ENCODE measurements at places on chromosomes 1 and 21.

DNA sequence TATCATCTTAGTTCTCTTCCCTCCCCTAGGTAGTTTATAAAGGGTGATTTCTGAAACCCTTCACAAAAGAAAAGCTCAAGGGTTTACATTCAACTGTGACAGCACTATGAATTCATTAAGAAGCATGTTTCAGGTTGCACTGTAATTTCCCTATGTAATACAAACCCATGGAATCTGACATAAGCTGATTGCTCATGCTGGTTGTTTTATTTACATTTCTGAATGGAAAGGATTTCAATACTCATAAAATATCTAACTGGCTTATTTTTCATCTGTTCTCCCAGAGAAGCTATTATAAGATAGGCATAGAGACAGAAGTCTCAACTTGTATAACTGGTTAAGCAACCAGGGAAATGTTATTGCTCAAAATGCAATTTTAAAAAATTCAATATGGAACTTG lies 20.5 kb downstream of the WNT2B start:
- DNase-seq = no peak

DNA sequence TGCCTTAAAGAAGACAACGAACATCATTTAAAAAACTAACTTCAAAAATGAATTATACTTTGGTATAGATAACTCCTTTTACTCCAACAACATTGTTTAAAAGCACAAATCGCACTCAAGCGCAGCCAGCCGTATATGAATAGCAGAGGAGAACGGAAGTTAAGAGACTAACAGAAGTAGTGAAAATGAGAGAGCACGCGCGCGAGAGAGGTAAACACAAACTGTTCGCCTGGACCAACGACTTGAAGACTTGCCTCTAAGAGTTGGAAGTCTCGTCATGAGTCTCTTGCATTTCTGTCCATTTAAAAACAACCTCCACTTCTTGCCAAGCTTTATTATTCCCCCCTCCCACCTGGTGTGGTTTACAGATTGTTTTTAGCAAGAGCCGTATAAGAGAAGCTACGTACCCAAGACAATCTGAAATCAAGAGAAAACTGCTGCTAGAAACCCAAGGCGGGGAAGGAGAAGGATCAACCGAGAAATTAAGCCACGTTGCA lies 479 bp downstream of the SELENOF start:
- DNase-seq = no peak

DNA sequence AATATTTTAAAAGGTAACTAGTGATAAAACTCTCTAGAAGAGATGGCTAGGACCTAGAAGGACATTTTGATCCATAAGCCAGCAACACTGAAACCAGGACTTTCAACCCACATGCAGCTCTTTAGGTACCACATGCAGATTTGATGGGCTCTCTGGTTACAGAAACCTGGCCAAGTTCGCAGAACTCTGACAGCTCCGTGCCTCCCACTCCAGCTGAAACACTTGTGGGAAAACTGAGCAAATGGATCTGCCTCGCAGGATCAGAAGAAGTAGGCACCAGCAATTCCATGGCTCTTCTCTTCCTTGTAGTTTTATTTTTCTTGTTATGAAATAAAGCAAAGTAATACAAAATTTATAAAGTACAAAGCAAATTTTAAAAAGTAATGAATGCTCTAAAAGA lies 58.5 kb downstream of the ST6GALNAC5 start:
- DNase-seq = no peak

- no peak for DNase-seq
Observed at GRCh38 chr1:185365951-185366350, 48.9 kb upstream of the IVNS1ABP start.

- DNase-seq = no peak
Observed at GRCh38 chr1:13960375-13960987, 260.5 kb downstream of the PRDM2 start.

GRCh38 chr1:76240316-76240715 lies 165.8 kb downstream of the ST6GALNAC3 start:
- DNase-seq = no peak

DNA sequence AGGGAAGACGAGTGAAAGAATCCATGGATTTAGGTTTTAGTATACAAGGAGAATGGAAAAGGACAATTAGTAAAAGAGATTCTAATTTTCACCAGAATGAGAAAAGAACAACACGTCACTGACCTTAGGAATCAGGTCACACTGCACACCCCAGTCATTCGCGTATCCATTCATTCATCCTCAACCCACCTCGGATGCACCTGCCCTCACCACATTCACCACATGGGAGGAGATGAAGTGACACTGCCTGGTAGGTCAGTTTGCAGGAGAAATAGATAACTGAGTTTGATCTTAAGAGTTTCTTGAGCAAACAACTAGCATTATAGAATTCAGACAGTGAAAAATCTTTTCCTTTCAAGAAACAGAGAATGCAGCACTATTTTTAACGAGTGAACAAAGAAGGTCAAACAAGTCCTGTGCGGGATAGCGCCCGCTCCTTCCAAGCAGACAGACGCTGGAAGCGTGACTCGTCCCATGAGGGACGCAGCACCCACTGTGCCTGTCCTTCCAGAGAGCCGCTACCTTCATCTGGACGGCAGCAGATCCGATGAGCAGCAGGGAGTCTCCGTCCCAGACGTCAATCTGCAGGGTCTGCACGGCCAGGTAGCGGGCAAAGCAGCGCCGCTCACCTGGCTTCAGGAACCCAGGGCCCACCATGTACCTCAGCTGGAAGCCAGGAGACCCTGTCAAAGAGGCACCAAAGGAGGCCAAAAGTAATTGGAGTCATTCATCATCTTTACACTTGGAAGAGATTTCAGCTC lies 101.7 kb downstream of the NPHP4 start:
- no peak for DNase-seq

DNA sequence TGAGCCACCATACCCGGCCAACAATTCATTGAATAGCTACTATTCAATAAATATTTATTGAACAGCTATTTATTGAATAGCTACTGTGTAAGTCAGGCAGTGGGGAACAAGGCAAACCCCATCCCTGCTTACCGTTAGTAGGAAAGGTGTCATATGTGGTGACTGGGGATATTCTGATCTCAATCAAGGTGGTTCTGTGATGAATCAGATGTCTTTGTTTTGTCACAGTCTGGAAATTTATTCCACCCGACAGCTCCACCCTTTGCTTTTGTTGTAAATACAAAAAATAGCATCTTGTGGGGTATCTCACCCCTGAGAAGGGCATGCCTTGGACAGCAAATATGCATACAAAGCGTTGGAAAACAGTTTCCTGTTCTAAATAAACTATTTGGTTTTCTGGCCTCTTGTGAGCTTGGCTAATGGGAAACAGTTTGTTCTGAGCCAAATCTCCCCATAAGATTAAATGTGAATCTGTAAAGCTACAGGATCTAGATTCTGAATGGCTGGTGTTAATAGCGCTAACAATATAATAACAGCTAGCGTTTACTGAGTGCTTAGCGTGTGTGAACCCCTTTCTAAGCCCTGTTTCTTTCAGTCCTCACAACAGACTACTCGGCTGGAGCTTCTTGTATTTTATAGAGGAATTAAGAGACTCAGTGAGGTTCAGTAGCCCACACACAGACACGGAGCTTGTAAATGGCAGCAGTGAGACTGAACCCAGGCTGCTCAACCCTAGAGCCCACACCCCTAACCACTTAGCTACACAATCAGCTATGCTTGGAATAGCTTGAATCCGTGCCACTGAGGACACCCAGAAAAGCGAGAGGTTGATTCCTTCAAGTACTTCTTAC lies 5.5 kb downstream of the PDPN start:
- DNase-seq = no peak

DNA sequence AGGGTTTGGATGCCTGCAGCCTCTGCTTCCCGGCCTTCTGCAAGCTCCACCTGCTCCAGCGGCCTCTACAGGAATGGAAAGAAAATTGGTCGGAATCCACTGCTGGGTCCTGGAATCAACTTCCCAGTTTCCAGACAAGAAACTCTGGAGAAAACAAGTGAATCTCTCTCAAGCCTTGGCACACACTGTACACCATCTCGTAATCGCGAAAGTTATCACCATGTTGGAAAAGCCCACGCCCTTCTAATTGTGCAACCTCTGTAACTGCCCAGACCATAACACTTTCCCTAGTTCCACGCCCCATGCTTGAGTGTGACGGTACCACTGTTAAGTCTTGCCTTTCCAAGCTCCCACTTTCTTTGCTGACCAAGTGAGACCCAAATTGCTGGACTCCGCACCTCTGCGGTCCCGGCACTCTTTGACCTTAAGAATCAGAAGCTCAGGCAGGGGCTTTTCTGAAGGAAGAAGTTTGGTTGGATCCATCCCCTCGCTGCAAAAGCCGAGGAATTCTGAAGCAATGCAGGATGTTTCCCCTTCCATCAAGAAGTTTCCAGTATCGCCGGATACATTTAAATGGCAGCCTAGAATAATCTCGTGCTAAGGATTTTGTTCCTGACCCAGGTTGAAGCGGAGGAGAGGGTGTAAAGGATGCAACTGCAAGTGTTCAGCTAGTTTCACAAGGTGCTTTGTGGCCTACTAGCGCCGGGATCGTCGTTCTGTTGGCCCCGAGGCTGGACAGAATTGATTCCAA lies 6.2 kb downstream of the NR5A2 start:
- no peak for DNase-seq

GRCh38 chr1:154859786-154860155 lies 10.3 kb downstream of the KCNN3 start:
- DNase-seq = no peak

GRCh38 chr1:67169932-67170331 lies 3.7 kb downstream of the IL23R start:
- no peak for DNase-seq

- peak; percentile 11 for DNase-seq
Observed at GRCh38 chr1:204837440-204838084, 33.1 kb upstream of the NFASC start.

- no peak for DNase-seq
Observed at GRCh38 chr21:25536752-25537151, 70.5 kb downstream of the MRPL39 start.

- DNase-seq = no peak
Observed at GRCh38 chr1:40984066-40984465, 4.6 kb downstream of the CTPS1 start.

- DNase-seq = no peak
Observed at GRCh38 chr1:213060836-213061235, 9.8 kb downstream of the RPS6KC1 start.

DNA sequence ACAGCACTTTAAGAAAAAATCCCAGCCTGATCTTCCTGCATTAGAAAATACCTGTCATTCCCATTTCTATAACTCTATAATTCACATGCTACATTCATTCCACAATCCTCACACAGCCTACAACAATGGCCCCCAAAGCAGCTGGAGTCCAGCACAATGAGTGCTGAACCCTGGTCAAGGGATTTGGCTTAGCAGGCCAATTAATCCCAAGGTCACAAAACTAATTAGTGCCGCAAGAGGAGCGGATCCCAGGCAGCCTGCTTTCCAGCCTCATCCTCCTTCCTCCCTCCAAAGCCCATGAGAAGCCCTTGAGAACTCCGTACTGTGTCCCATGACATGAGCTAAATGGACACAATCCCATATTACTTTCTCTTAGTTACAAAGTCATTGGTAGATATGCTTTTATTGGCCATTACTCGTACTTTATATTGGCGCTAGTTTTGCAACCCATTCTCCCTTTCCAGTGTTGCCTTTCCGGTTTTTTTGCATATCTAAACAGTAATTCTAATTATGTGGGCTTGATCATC lies 94.8 kb downstream of the DAB1 start:
- no peak for DNase-seq

GRCh38 chr1:50969611-50970508 lies at the start of gene CDKN2C:
TSS of gene CDKN2C (plus strand) at chr1:50970245. CDS start at chr1:50970369, 124 bp downstream.
- DNase-seq = peak; percentile 50

GRCh38 chr1:7691576-7691975 lies 79.5 kb upstream of the VAMP3 start:
- DNase-seq = no peak

GRCh38 chr1:188062456-188062855 lies 1233.7 kb downstream of the PLA2G4A start:
- DNase-seq = no peak

DNA sequence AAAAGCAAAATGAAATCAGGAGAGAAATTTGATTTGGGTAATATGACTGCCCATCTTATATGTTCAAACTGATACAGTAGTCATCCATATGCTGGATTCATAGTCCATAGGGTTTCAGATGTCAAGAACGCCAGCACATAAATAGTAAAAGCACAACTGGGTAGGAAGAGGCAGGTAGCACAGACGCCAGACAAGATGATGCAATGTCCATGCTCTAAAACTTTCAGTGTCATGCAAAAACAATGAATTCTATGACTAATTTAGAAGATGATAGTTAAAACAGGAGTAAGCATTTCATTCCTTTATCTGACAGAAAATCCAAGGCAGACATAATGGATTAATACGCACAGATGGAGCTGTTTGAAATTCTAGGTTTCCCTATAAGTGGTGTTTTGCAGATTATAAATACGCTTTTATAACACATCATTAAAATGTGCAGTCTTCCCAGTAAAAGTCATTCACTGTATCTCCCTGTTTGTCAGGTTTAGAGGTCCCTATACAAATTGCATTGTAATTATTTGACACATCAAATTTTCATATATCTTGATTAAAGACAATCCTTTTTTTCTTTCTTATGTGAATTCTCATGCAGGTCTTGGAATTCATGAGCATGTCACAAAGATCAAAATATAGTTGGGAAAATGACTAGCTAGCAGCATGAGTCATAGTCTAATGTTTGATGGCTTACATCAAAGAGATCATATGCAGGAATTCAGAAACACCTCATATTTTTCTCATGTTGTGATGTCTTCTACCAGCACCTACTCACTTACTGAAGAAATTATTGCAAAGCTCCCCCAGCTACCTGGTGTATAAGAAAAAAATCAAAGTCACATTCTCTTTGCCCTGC lies 139.9 kb downstream of the DSCAM start:
- no peak for DNase-seq

GRCh38 chr1:62212411-62212810 lies 17.8 kb downstream of the L1TD1 start:
- DNase-seq = no peak

DNA sequence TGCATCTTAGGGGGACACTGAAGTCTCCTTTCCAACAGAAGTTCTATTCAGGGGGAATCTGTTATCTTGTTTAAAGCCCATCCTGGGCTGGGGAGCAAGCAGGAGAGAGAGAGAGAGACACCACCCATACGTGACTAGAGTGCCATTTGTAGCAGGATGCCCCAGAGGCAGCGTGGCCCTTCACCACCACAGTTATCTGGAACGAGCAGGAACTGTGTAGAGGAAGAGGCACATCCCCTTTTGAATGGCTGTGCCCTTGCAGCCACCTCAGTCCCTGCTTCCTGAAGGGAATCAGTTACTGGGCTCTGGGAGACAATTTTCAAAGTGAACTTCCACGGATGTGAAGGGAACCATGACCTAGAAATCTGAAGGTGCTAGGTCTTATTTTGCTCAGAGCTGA lies 19.4 kb upstream of the LAMTOR5 start:
- no peak for DNase-seq

Measured in AG04450 (cell line).